Stimulated activated CD8-positive, alpha-beta memory T cell treated with anti-CD3 and anti-CD28 coated beads, Interleukin-4, amount 100 ng/mL, for 4 hours (primary cell): ENCODE measurements at places on chromosomes 11 and 22.

DNA sequence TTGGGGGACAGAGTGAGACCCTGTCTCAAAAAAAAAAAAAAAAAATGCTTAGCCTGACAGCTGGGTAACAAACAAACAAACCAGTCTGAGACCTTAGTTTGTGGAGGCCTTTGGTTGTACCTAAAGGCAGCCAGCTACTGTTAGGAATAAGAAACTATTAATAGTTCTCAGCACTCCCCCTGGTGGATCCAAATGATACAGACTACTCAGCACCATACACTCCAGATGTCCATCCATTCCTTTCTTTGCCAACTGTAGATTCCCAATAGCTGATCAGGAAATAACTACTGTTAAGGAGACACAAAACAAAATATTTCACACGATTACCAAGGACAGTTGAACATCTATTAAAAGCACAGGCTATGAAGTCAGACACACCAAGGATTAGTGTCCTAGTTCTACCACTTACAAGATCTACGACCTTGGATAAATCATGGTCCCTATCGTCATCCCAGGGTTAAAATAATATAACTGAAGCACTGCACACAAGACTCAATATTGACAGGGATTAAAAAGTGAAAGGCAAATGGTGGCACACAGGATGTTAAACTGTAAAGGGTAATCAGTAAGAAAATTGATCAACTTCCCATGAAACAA lies 17.2 kb downstream of the CLDN25 start:
- DNase-seq: no peak

- DNase-seq: no peak
These were observed 6.3 kb downstream of the ARHGEF17 start for GRCh38 chr11:73314117-73314961.

- DNase-seq: no peak
These were observed 21.1 kb downstream of the MS4A6E start for GRCh38 chr11:60348116-60348515.

GRCh38 chr22:17969701-17970113 lies 54.7 kb downstream of the MICAL3 start:
- no peak for DNase-seq

GRCh38 chr22:19710769-19711106 lies 3.6 kb upstream of the SEPTIN5 start:
- no peak for DNase-seq

DNA sequence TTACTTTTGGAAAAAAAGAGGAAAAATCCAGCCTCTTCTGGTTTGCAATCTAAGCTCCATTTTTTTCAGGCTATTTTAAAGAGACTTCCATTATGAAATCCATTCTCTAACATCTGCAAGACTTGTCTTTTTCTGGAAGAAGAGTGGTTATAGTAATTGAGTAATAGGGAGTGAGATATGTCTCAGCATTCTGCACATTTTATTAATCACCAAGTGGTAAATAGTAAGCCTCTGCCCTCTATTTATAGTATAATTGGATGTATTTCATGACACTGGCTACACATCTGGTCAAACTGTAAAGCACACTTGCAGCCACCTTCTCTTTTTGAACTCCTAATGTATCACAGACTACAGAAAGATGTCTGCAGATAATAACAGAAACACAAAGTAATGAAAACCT lies 391.1 kb downstream of the ETS1 start:
- DNase-seq: no peak

GRCh38 chr11:14904745-14905103 lies 12.7 kb upstream of the CYP2R1 start:
- peak; percentile 62 for DNase-seq

DNA sequence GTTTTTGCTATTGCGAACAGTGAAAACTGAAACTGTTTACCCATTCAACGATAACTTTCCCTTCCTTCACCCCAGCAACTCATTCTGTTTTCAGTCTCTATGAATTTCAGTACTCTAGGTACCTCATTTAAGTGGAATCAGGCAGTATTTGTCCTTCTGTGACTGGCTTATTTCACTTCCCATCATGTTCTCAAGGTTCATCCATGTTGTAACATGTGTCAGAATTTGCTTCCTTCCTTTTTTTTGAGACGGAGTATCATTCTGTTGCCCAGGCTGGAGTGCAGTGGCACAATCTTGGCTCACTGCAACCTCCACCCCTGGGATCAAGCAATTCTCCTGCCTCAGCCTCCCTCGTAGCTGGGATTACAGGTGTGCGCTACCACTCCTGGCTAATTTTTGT lies 23.7 kb downstream of the HTR3B start:
- DNase-seq: no peak

- no peak for DNase-seq
These were observed 194.0 kb downstream of the FAM181B start for GRCh38 chr11:82539669-82540068.

DNA sequence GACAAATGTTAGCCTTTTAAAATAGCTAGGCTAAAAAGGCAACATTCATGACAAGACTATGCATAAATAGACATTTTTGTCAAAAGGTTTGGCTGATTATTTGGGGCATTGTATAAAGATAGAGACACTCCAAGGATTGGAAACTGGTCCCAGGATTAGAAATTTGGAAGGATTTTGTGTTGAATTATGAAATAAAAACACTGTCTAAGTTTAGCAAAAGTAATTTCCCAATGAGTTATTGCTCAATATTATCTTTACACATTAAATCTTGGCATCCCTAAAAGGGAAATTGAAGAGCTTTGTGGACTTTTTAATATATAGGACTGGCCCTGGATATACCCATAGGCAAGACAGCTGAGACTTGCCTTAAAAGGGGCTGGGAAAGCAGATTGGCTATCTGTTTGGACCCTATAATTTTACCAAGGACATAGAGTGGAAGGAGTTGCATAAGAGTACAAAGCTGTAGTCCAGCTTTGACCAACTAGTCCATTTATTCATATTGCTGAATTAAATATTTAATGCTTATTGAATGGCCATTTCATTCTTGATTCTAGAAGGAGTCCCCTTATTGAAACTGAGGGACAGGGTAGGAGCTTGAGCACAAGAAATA lies 382.7 kb downstream of the METTL15 start:
- DNase-seq: no peak

GRCh38 chr11:35088226-35088625 lies 50.7 kb upstream of the CD44 start:
- no peak for DNase-seq

GRCh38 chr11:87201376-87201775 lies 163.6 kb downstream of the TMEM135 start:
- no peak for DNase-seq

DNA sequence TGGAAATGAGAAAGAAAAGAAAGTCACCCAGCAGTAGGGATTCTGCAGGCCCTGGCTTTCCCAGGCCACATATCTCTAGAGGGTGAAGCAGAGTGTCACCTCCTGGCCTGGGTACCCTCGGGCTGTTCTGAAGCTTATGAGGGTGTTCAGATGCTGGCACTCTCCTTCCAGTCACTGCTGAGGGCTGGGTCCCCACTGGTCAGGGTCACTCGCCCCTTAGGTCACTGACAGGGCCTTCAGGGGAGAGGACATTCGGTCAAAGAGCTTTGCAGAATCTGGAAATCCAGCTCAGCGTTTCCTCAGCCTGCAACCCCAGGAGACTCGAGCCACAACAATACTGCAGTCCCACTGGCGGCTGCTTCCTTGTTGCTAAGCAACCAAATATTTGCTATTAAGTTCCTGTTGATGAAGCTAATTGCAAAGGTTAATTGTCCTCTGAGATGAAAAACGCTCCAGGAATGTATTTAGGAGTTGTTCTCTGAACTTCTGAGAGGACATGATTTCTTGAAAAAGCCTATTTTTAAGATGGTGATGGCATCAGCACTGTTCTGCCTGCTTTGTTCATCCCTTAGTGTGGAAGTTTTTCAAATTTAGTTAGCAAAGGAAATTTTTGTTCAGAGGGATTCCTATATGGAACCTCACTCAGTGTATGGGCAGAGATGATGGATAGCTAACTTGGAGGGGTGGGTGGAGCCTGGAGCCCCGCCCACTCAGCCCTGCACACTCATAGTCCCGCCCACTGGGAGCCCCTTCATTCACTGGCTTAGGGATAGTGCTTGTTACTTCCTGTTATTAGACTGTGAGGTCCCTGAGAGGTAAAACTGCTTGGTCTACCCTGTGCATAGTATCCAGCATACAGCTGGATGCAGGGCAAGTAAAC lies 109.2 kb downstream of the CSNK2A3 start:
- DNase-seq: no peak

DNA sequence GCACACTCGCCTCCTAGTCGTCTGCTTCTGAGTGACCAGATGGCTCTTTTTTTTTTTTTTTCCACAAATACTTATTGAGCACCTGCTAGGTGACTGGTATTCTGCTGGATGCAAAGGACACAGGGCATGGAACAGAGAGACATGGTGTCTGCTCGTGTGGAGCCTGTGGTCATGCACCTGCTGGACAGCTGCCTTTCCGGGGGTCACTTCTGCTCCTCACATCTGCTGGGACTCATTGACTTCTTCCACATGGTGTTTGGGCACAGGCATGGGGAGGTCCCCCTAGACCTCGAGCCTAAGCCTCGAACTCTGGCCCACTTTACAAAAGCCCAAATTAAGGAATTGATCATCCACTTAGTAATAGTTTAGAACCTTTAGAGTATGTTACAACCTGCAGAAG lies 39.5 kb upstream of the EMID1 start:
- no peak for DNase-seq

- DNase-seq: no peak
These were observed 20.5 kb upstream of the MPPED1 start for GRCh38 chr22:43391306-43391705.
